H7 (cell line): ENCODE measurements at places on chromosomes 5 and 9.

- peak; percentile 90 for DNase-seq
Measured at GRCh38 chr5:150412319-150413175, at the start of gene CD74. Gene CD74, minus strand, starts transcription at chr5:150412910. Its CDS starts 161 bp downstream, at chr5:150412749.

GRCh38 chr9:2958219-2958618 lies 114.3 kb upstream of the PUM3 start:
- DNase-seq: no peak

DNA sequence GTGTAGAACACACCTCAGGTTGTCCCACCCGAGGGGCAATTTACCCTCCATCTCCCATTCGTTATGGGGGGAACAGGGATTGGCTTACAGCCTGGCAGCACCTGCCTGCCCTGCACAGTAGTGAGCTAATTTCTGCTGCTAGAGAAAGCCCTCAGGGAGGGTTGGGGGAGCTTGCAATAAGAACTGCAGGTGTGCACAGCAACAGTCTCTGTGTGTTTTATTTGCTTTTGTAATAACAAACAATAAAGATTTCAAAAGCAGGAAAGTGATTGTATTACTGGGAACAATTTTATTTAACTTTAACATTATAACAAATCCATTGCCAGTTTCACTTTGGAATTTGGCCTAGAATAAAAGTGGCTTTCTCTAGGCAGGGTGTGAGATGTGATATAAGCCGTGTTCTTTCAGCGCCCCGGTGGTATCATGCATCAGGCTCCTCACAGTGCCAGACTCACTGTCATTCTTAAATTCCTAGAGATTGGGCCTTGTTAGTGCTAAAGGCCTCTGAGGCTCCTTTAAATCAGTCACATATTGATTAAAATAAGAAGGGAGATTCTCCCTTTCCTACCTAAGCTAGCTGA lies 81.1 kb downstream of the RMI1 start:
- no peak for DNase-seq

- no peak for DNase-seq
Measured at GRCh38 chr9:37104183-37104889, 16.0 kb upstream of the ZCCHC7 start.

- DNase-seq: no peak
Measured at GRCh38 chr9:116819116-116819515, 132.0 kb downstream of the TRIM32 start.

DNA sequence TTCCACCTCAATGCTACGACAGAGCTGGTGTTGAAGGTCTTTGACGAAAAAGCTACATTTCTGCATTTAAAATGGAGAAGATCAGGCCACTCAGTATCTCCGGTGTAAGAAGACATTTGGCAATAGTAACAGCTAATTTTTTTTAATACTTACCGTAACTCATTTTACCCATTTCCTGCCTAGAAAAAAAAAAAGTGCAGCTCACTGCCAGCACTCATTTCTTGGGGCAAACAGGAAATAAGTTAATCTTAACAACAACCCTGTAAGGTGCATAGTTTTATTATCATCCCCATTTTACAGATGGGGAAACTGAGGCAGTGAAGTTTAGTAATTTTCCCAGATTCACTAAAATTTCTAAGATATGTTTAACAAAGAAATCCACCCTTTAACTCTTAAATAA lies 27.4 kb upstream of the KCNMB1 start:
- no peak for DNase-seq

- DNase-seq: no peak
Measured at GRCh38 chr5:78930721-78931120, 54.4 kb downstream of the ARSB start.
